CD4-positive, alpha-beta T cell treated with Interferon gamma for 1 hour (primary cell): ENCODE measurements at places on chromosomes 7 and 10.

DNA sequence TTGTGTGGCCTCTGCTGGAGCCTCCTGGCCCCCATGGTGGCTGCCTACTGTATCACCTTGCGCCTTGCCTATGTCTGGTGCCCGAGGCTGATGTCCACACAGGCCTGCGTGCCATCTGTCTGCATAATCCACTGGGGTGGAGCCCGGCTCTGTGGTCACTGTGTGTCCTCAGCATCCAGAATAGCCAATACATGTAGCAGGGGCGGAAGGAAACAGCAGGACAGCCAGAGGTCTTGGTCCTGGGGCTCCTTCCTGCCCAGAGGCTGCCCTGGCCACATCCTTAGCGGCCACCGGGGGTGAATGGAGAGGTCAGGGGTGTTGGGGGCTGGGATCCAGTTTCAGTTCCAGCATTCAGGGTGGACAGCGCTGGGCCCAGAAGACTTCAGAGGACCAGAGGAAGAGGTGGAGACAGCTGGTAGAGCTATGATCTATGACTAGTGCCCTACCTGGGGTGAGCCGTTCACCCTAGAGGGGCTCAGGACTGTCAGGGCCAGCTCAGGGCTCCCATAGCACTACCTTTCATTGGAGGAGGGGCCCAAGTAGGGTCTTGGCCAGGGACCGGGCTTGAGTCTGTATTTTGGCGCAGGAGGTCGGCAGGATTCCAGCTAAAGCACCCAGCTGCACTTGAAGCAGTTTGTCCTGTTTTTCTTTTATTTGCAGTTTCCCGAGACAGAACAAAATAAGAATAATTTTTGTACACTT, 15.9 kb downstream of the YKT6 start:
- no peak for DNase-seq

GRCh38 chr7:155698633-155699032, 54.2 kb downstream of the RBM33 start:
- no peak for DNase-seq

DNA sequence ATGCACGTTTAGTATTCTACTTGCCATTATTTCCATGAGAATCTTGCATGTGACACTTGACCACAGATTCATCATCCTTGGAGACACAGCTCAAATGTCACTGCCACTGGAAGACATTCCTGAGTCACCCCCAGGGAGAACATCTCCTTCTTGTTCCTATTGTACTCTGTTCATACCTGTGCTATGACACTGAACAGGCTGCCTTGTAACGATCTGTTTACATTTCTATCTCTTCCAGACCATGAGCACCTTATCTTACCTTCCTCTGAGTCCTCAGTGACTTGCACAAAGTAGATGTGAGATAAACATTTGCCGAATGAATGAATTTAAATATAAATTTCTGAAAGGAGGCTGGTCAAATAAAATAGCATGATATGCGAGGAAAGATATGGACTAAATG, 331.9 kb upstream of the LRRN3 start:
- DNase-seq, result no peak

- DNase-seq, result peak; percentile 43
Observed at GRCh38 chr10:3961082-3961481, 176.1 kb upstream of the KLF6 start.

DNA sequence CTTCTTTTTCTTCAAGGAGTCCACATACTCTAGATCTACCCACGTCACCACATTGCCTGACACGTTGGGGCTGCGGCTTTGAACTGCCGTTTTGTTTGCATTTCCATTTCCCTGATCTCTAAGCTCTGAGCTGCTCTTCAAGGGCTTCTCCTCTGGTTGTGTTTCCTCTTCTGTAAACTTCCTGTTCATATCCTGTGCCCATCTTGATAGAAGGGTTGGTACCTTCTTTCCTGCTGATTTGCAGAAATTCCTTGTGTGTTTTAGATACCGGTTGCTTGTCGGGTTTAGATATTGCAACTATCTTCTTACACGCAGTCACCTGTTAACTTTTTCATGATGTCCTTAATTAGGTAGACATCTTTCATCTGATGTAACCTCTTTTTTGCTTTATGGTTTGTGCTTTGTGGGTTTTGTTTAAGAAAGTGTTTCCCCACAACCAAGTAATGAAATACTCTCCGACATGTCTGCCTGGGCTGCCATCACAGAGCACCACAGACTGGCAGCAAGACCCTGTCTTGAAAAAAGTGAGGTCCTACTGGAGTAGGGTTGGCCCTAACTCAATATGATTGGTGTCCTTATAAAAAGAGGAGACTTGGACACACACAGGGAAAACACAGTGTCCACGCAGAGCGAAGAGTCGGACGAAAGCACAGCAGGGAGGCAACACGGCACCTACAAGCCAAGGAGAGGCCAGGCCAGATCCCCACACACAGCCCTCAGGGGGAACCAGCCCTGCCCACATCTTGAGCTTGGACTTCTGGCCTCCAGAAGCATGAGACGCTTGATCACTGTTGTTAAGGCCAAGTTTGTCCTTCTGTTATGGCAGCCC, 99.1 kb upstream of the PDGFA start:
- DNase-seq, result peak; percentile 78

DNA sequence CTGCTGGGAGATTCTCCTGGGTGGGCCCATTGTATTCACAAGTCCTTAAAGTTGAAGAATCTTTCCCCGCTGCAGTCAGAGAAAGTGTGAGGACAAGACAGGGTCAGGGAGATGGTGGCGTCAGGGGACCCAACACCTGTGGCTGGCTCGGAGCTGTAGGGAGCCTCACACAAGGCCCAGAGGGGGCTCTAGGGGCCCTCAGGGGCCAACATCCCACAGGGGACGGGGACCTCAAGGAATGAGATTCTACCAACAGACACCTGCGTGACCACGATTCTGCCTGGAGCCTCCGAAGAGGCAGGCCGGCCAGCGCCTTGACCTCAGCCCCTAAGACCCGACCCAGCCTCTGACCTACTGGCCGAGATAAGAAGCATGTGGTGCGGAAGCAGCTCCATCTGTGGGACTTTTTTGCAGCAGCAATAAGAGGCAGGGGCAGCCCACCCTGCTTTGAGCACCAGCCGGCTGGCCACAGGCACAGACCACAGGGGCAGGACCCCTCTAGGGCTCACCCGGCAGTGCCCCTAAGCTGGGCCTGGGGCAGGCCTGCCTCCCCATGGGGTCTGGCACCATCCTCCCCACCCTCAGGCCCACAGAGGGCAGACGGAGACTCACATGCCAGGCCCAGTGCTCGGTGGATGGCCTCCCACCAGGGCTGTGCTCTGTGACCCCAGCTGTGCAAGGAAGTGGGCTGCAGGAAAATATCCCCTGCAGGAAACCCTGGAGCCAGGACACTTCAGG, 13.2 kb downstream of the RASGEF1A start:
- no peak for DNase-seq

DNA sequence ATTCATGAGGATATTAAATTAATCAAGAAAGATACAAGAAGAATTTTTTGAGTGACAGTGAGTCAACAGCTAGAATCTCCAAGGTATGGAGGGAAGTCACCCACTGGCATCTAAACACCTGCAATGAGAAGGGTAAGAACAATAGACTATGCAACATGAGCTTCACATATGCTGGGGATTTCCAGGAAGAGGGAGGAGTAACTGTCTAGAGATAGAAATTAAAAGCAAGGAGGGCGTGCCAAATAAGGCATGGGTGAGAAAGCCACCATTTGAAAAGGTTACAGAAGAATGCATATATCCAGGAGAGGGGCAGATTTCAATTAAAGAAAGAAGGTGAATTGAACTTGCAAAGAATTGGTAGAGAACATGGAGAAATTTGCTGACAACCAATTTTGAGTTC, 365.7 kb downstream of the GPR37 start:
- DNase-seq, result no peak

GRCh38 chr7:92854501-92855238, 18.3 kb upstream of the CDK6 start:
- DNase-seq, result no peak

DNA sequence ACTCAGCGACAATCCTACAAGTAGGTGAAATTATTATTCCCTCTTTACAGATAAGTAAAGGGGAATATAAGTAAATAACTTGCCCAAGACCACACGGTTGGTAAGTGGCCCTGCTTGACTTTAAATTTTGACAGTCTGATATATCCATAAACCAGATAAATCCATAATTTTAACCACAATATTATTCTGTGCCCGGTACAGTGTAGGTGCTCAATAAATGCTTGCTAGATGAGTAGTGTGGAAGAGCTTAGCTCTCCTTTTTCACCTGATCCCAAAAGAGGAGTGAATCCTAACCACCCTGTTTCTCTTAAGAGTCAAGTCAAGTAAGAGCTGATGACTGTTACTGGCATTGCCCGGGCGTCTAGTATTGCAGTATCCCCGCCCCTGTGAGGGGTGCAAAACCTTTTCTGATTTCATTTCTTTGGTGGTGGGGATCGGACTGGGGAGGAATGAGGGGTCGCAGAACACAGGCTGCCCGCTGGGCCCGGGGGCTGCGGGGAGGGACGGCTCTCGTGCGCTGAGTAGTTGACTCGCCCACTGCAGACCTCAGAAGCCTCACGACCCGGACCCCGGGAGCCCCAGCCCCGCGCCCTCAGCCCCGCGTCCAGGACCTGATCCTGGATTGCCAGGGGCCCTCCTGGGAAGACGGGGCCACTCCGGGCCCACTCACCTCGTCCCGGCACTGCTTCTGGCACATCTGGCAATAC, 490 bp downstream of the KIN start:
- DNase-seq, result no peak

DNA sequence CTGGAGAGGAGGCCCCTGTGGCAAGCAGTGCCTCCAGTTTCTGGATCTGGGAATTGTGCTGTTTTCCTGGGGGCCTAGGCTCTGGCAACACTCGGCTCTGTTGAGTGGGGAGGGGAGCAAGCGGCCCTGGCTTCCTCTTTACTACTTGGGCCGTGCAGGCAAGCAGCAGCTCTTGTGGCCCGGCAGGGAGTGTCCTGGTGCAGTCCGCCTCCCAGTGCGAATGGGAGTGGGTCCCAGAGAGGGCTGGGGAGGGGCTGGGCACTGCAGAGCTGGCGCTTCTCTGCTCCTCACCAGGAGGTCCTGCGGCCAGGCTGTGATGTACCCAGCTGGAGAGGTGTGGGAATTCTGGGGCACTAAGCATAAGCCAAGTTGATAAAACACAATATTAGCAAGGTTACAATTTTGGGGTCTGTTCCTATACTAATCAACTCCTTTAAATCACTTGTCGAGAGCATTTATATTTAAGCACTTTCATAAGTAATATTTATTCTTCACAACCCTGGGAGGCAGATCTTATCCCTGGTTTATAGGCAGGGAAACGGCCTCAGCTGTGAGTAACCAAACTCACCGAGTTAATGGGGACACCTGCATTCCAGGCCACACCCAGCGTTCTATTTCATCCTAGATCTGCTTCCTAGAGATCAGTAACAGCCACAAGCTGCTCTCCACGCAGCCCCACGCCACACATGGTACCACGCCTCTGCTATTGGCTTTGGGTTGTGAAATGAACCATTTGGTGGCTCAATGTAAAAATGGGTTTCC, 183.4 kb upstream of the PLXNA4 start:
- DNase-seq, result no peak

GRCh38 chr10:3785851-3786271, 852 bp upstream of the KLF6 start:
- peak; percentile 57 for DNase-seq

DNA sequence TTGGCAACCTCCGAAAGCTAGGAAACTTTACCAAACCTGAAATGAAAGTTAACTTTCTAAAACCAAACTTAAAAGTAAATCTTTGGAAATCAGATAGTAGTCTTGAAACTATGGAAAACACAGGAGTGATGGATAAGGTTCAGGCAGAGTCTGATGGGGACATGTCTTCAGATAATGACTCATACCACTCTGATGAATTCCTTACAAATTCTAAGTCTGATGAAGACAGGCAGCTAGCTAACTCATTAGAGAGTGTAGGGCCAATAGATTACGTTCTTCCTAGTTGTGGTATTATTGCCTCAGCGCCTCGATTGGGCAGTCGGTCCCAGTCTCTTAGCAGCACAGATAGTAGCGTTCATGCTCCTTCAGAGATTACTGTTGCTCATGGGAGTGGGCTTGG, 45.9 kb downstream of the MCMBP start:
- no peak for DNase-seq

GRCh38 chr10:74071157-74071556, 73.2 kb downstream of the VCL start:
- DNase-seq, result no peak

GRCh38 chr10:78931321-78932053, 137.3 kb upstream of the ZMIZ1 start:
- DNase-seq, result no peak

- DNase-seq, result no peak
Observed at GRCh38 chr7:38824948-38825347, 84.0 kb downstream of the VPS41 start.

DNA sequence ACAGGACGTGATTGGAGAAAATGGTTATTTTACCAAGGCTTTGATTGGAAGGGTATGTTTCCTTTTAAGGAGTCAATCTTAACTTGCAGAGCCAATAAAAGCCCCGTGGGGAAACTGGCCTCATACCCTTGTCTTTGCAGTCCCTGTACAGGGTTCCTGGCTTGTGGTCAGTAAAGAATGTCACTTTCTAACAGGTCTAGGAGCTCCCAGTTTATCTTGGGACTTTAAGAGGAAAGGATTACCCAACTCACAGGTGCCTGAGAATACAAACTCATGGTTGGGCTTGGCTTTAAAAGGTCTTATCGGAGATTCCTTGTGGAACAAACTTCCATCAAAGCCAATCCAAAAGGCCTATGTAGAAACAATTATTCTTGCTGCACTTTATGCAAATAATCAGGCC, 221.8 kb downstream of the PHF14 start:
- no peak for DNase-seq

DNA sequence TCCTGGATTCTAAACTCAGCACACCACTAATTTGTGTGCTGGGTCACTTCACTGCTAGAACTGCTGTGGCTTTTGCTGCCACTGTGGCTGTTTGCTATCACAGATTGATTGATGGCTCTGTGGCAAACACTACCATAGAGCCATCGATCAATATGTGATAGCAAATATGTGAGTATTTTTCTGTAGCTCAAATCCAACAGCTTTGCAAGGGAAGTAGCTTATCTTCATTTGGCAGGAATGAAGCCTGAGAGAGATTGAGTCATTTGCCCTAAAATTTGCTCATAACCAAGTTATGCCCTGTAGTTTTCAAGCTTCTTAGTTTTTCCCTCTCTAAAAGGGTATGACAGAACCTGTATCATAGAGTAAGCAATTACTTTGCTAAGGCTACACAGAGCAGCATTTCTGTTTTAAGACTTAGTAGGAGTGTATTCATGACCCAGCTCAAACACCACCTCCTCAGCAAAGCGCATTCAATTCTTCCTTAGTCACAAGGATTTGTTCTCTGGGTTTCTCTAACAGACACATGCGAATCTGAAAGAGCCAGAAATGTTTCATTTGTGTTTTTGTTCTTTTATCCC, 43.1 kb downstream of the MINPP1 start:
- no peak for DNase-seq

- DNase-seq, result no peak
Observed at GRCh38 chr7:91710881-91711280, 169.6 kb downstream of the MTERF1 start.

DNA sequence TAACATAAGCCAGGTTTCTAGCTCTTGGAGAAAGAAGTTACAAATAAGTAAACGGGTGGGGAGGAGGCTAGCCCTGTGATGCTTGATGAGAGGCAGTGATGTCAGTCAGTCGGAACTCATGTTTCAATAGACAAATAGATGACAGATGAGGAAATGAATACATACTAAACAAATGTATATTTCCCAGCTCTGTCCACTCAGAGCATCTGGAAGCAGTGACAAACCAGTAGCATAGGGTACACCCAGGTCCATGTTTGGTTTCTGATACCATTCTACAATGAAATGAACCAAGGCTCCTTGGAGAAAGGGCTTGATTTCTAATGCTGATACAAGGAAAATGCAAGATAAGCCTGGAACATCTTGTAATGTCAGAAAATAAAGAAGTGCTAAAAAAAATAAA, 30.6 kb downstream of the PODXL start:
- DNase-seq, result no peak
